OCI-LY7 (cell line): ENCODE measurements at places on chromosomes 11 and 22. TPM values are rescaled to one million over a fixed set of nuclear protein-coding genes. Genes with fewer than 3 reads are reported as not detected.

Gene CADM1
- 78.3 and 89.7 TPM in 2 replicates for total RNA-seq

Gene YPEL1
- total RNA-seq = 18.2 and 24.8 TPM in 2 replicates

Gene GNAZ
- total RNA-seq = 38.5 and 42.8 TPM in 2 replicates

Gene DGCR6
- 1.8 and 4.6 TPM in 2 replicates for total RNA-seq

Gene A4GALT
- 40.5 and 56.0 TPM in 2 replicates for total RNA-seq
